ENCODE measurements at places on chromosomes 1 and 21.

DNA sequence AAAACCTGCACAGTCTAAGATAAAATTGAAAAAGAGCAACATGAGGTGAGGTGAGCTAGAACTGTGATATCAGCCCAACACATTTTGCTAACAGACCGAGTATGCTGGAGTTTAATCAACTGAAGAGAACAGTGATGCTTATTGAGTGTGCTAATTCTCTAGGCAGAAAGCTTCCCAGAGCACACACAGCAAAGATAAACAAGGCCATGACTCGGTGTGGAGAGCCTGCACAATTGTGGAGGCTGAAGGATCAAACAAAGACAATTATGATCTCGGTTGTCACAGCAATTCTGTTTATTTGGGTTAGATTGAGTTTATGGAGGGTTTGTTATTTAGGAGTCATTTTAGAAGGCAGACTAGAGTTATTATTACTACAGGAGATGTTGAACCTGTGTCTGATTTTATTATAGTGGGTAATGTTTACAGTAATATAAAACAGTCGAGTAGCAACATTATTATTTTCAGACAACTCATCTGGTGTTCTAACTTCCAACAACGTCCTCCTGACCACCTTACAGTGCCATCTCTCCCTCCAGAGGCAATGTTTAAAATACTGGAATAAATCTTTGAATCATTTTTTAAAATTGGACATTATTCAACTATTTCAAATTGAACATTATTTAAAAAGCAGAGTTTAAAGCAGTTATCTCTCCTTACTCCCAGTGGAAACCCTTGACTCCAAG lies 40.2 kb downstream of the DPT start:
- no peak for DNase-seq

GRCh38 chr1:221621683-221622082 lies 120.2 kb downstream of the DUSP10 start:
- no peak for DNase-seq

GRCh38 chr21:34724857-34725195 lies 56.0 kb downstream of the CLIC6 start:
- DNase-seq: peak; percentile 44

DNA sequence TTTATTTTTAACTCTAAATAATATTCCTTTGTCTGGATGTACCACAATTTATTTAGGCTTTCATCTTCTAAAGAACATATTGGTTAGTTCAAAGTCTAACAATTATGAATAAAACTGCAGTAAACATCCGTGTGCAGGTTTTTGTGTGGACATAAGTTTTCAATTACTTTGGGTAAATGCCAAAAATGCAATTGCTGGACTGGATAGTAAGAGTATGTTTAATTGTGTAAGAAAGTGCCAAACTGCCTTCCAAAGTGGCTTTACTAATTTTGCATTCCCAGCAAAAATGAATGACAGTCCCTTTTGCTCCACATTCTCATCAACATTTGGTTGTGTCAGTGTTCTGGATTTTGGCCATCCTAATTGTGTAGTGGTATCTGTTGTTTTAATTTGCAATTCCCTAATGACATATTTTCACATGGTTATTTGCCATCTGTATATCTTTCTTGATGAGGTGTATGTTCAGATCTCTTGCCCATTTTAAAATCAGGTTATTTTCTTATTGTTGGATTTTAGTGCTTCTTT lies 113.8 kb downstream of the DPYD start:
- DNase-seq: peak; percentile 16

GRCh38 chr1:238406098-238406860 lies 515.6 kb upstream of the ZP4 start:
- no peak for DNase-seq

GRCh38 chr1:41461790-41462679 lies 22.4 kb downstream of the EDN2 start:
- DNase-seq: no peak

- DNase-seq: no peak
Measured at GRCh38 chr1:206826394-206826793, 39.0 kb upstream of the IL20 start.

DNA sequence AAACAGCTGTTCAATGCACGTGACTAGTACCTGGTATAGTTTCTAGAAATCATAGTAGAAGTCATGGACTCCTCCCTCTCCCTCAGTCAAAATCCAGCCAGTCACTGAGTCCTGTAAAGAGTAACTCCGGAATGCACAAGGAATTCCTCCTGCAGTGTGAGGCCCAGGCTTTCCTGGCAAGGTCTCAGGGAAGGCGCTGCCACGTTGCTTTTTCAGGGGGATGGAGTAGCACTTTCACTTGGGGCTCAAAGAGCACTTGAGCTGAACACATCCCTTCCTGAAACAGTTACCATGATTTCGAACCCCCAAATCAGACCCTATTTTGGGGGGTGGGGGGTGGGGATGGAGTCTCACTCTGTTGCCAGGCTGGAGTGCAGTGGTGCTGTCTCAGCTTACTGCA lies 26.4 kb upstream of the LRRC8D start:
- DNase-seq: peak; percentile 38

DNA sequence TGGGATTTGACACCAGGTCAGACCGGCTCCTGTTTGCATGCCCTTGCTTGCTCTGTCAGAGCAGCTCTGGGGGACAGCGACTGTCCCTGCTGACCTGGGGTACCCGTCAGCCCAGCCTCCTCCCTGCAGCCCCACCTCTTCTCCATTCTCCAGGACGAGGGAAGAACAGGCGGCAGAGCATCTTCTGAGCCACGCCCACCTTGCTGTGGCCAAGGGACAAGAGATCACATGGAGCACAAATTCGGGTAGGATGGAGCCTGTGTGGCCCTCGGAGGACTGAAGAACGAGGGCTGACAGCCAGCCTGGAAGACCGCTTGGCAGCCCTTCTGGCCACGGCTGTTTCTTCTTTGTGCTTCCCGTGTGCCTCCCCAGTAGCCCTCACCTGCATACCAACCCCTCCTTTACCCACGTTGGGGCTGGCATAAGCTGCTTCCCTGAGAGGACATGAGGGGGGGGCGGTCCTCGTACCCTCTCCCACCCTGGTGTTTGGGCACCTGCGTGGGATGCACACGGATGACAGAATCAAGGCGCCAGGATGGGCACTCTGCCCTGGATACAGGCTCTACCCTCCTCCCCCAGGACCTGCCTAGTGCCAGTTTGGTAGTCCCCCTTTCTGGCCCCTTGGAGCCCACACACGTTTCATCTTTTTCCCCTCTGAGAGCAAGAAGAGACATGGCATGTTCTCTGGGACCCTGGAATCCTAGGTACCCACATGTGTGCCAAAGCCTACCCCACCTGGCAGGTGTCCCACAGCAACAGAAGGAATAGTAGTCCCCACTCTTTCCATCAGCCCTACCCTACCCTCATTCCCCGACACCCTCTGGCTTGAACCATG lies 26.9 kb downstream of the CDK18 start:
- no peak for DNase-seq

GRCh38 chr1:157776971-157777391 lies at the start of gene FCRL2:
Gene FCRL2, minus strand, starts transcription at chr1:157777132. Its CDS starts 59 bp downstream, at chr1:157777073.
- DNase-seq: no peak

GRCh38 chr1:211738691-211739301 lies 63.4 kb upstream of the NEK2 start:
- DNase-seq: no peak

DNA sequence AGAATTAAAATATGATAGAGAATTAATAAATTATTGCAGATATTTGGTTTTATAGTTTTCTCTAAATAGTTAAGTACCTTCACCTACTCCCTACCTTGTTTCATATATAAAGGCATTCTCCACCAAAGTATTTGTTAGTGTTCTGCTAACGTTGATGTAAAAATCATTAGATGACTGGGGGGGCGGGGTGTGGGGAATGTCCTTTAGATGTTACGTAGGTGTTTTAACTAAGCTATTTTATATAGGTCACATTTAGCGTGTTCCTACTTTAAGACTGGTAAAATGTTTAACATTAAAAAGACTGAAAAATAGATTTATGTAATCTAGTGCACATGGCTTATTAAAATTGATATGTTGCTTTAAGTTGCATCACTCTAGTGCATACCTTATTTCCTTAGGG lies 48.6 kb downstream of the PTPRC start:
- DNase-seq: no peak

GRCh38 chr1:117267232-117267774 lies 56.6 kb upstream of the VTCN1 start:
- no peak for DNase-seq

DNA sequence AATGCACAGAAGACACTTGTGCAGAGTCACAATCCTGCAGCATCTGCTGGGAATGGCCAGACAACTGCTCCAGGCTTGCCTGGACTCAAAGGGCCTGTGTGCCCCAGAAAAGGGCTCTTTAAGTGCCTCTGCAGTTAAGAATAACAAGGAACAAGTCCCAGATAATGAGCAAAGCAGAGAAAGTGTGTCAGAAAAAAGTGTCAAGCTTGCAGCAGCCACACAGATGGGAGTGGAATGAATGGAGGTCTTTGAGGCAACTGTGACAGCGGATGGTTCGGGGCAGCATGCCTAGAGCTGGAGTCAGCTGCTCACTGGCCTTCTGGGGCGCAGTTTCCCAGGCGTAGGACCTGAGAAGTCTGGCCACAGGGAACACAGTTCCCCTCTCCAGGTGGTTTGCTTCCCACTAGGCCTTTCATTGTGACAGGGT lies 5.1 kb downstream of the PARP1 start:
- no peak for DNase-seq

DNA sequence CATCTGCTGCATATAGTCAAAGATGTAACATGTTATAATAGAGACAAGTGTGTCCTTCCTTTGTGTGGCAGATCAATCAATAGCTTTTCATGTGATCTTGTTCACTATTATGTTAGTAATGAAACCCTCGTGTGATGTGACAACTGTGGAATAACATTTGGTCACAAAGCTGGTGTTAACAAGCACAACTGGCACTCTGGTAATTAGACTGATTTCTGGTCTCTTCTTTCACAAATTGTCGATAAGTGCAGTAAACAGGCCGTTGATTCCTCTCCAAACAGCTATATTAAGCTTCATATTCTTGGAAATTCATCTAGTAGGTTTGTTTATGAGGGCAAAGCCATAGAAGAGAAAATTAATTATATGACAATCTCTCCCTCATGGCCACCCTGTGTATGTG lies 616.7 kb upstream of the PTBP2 start:
- DNase-seq: no peak

GRCh38 chr1:175794586-175794985 lies 51.2 kb upstream of the TNR start:
- DNase-seq: no peak

- DNase-seq: peak; percentile 15
Measured at GRCh38 chr1:45586769-45587168, 2.9 kb downstream of the NASP start.

- DNase-seq: peak; percentile 51
Measured at GRCh38 chr1:2468041-2468472, 8.0 kb upstream of the PLCH2 start.

DNA sequence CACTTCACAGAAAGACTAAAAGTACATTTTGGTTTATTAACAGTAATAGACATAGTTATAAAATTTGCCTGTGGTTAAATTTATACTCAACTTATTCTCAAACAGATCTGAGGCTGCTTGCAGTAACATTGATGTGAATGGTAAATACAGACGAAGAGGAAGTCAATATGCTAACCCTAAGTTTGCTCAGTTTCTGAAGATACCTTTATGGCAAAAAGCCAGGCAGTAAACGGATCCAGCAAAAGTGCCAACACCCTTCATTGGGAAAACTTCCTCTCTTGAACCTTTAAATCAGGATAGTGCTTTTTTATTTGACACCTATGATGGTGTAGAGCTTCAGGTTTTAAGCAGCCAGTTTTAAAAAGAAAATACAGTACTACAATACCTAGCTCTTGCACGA lies 16.6 kb upstream of the CCDC181 start:
- DNase-seq: no peak

Data from GM23248 (cell line).